Prostate gland (tissue), 2 donors: ENCODE measurements at places on chromosomes 5 and 9. TPM values are rescaled to one million over a fixed set of nuclear protein-coding genes. Genes with fewer than 3 reads are reported as not detected.

LMAN2 gene
- total RNA-seq, result 350 TPM

FGF1 gene
- total RNA-seq, result 2.0 TPM

GRCh38 chr5:123174916-123175481 is 86.0 kb downstream of the PRDM6 start:
- DNase-seq, result no peak

ANKRD31 gene
- total RNA-seq, result 0.41 TPM

DNA sequence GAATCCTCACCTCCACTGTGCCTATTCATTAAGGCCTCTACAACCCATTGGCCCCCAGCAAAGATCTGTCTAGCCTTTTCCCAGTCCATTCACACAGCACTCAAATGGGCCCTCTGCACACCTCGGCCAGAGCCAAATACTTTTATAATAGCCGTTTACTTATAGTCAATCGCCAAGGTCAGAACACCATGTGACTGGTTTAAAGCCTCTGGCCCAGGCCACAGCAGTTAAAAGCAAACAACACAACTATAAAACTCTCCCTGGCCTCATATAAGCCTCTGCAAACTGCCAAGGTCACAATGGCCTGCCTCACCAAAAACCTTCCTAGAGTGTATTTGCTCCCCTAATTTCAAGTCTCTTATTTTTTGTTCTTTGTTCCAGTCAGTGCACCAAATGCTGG is 562.6 kb downstream of the CAAP1 start:
- peak; percentile 56 for DNase-seq

DNA sequence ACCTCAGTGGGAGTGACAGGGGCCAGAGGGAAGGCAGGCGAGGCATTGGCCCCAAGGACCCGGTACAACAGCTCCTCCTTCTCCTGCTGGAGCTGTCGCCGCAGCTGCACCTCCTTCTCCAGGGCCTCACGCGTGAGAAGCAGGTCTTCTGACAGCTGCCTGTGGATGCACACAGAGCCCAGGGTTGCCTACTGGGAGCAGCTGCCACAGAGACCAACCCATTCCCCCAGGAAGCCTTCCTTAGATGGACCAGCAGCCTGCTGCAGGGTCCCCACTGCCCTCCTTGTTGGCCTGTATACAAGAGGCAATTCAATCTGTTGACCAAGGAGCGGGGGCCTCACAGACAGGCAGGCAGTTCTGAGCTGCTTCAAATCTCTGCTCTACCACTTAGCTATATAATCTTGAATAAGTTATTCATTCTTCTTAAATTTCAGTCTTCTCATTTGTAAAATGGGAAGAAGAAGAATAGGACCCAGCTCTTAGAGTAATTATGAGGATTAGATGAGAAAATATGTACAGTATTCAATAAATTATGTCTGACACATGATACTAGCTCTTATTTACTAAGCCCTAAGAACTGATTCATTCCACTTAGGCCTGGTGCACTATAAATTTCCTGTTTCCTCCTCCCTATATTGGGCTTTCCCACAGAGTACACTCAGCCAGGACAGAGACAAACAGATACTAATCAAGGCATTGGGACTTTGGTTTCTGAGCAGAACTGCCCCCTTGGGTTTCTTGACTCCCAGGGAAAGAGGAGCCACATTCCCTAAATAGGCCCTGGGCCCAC is 26.1 kb upstream of the ANXA6 start:
- DNase-seq, result no peak

DNA sequence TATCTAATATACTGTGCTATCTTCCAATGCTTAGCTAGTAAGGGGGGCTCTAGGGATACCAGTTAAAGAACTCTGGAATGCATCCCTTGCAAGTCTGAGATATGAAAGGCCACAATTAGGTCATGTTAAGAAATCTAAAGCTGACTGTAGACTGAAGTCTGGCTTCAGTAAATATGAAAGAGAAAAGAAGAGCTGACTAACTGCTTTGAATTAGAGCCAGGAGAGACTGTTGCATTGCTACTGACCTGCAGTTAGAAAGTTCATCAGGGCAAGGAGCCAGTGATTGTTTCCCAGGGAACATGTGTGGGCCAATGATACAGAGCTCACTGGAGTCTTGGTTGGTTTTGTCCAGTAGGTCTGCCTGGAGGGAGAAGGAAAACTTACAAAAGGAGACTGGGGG is 472.1 kb upstream of the TNC start:
- no peak for DNase-seq

DNA sequence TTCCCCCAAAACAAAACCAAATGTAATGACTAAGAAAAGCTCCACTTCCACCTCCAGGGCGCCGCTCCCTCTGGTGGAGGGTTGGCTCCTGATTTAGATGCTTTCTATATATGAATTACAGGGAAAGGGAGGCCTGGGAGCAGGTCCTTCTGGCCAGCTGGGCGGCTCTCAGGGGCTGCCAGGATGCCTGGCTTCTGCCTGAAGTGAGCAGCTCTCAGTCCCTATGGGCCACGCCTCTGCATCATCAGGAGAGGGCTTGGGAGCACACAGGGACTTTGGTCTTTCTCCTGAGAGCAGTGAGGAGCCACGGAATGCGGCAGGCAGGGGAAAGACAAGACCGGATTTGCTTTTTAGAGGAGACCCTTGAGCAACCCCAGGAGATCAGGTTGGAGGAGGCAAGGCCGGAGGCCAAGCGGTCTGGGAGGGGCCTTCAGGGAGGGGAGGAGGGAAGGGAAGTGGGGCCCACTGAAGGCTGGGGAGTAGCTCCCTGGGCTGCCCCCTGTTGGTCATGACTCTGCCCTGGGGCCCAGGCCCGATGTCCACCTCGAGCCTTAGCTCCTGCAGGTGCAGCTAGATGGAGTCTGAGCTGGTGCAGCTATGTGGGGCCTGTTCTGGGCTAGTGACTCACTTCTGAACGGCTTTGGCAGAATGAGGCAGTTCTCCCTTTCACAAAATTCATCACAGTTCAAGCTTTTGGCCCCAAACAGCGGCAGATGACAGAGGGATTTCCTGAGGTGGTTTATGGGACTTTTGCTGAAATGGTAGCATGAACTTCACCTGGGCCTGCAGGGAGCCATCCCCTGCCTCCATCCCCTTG is 11.3 kb upstream of the GRHPR start:
- no peak for DNase-seq

SH3RF2 gene
- 18.2 TPM for total RNA-seq

GRCh38 chr5:88143693-88144218 is 124.9 kb downstream of the TMEM161B start:
- DNase-seq, result no peak

- no peak for DNase-seq
These were observed 36.5 kb downstream of the WWC1 start for GRCh38 chr5:168327994-168328393.

CTNND2 gene
- 5.5 TPM for total RNA-seq

DNA sequence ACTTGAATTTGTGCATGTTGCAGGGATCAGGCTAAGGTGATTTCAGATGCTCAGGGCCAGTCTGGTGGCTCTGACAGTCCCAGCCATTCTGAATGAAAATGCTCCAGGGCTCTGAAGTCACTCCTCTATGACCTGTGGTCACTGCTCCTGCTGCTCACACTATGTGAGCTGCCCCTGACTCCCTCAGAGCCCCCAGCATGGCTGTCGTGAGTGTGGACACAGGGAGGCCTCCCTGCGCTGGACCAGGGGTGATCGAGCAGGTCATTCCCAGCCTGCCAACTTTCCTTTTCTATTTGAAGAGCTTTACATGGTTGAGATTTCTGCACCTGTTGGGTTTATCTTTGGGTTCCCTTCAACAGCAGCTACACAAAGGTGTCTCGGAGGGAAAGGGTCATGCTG is 74.5 kb downstream of the WNK2 start:
- no peak for DNase-seq

ENG gene
- 24.3 TPM for total RNA-seq

CYSRT1 gene
- 4.9 TPM for total RNA-seq

- no peak for DNase-seq
These were observed 77.7 kb downstream of the RGS3 start for GRCh38 chr9:113541019-113541900.

KLF4 gene
- 50.0 TPM for total RNA-seq

GRCh38 chr5:167752936-167753335 is 538.5 kb upstream of the WWC1 start:
- DNase-seq, result no peak

PCDHGA5 gene
- total RNA-seq, result 4.8 TPM

- no peak for DNase-seq
These were observed 4.5 kb downstream of the FBXW5 start for GRCh38 chr9:136939996-136940525.

DNA sequence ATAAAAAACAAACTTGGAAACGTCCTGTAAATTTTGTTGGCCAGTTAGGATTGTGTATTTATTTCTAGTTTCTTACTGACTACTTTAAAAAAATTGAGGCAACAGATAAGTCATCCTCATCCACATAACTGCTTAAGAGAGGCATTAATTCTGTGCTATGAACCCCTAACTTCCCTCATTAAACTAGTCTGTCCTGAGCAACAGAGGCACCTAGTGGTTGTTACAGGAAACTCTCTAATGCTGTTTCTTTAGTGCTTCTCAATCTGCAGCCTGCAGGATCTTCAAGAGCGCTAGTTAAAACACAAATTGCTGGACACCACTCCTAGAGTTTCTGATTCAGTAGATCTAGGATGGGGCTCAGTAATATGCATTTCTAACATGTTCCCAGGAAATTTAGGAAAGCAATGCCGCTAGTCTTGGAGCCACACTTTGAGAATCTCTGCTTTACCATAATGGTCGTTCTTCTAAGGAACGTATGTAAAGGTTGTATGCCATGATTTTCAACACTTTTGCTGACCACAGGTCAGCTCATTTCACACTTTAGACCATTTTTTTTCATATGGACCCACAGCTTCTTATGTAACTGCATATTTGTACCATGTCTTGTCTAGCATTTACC is 410.1 kb upstream of the SMARCA2 start:
- no peak for DNase-seq

DNA sequence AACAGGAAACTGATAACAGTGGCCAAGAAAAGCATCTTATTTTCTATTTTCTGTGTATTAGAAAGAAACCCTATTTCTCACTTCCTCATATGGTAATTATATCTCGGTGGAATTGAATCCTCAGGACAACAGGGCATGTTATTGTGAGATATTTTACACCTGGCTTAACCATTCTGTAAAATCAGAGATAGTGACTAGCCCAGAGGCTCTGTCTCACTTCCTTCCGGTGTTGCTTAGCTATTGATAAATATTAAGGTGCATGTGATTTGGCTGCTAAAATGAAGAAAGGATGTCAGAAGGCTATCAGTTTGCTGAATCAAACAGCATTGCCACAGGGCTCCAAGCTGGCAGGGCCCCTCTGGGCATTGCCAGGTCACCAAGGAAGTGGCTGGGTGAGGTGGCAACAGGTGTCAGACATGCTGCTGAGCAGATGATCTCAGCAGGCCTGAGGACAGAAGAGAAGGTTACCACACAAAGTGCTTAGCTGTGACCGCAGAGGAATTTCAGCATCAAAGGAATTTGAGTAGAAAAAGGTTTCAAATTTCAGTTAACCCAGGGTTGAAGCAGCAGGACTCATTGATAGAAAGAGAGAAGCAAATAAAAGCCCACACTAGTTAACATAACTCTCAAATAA is 330.7 kb downstream of the PDE4D start:
- no peak for DNase-seq

FBXW11 gene
- 54.7 TPM for total RNA-seq

GRCh38 chr5:132662925-132663770 is 5.2 kb downstream of the IL13 start:
- no peak for DNase-seq

DNA sequence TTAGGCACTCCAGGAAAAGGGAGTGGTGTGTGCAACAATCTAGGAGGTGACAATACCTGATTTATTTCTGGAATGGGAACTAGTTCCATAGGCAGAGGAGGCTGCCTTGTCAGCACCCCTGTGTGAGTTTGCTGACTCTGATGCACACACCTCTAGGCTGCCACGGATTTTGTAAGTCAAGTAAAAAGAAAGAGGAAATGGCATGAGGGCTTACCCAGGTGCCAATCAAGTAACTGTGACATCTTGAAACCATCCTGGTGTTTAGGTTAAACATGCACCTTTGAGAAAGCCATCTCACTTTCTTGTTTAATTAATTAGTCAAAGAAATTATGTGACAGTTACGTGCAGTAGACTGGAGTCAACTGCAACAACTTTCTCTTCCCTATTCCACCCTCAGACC is 32.3 kb upstream of the FAM81B start:
- DNase-seq, result no peak

HK3 gene
- 4.7 TPM for total RNA-seq

GRCh38 chr5:80059354-80059980 is 24.3 kb downstream of the THBS4 start:
- no peak for DNase-seq

DNA sequence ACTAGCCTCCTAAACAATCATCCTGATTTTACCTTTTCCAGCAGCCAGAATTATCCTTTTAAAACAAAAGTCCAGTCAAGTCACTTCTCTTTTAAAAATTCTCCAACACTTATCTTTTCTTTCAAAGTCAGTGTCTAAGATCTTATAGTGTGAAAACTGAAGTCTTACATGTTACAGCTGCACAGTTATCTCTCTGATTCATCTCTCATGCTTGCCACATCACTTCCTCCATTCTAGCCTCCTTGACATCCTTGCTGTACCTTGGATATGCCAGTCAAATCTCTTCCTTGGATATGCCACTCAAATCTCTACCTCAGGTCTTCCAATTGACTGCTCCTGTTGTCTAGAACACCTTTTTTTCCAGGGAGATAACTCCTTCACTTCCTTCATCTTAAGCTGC is 361.7 kb upstream of the FTMT start:
- no peak for DNase-seq

GRCh38 chr5:154749491-154749890 is 5.7 kb upstream of the LARP1 start:
- DNase-seq, result no peak

IL3 gene
- total RNA-seq, result not detected

GRCh38 chr5:129459777-129460671 is at the start of gene ADAMTS19:
ADAMTS19 (plus strand) TSS chr5:129460298; CDS start chr5:129460392, 94 bp downstream.
- no peak for DNase-seq

DNA sequence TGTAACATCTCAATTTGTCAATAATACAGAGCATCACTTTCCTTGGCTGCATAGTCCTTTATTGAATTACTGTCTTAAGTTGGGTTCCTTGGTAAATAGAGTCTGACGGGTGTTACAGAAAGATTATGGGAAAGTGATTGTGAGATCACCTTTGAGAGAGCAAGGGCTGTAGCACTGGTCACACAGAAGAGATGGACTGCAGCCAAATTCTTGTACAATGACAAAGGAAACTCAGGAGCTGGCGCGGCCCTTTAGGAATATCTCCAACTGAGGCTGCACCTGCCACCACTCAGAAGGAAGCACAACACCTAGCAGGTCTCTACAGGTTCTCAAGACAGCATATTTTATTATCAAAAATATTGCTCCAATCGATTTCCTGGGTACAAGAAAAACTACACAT is 350.0 kb upstream of the ISL1 start:
- DNase-seq, result no peak

DNA sequence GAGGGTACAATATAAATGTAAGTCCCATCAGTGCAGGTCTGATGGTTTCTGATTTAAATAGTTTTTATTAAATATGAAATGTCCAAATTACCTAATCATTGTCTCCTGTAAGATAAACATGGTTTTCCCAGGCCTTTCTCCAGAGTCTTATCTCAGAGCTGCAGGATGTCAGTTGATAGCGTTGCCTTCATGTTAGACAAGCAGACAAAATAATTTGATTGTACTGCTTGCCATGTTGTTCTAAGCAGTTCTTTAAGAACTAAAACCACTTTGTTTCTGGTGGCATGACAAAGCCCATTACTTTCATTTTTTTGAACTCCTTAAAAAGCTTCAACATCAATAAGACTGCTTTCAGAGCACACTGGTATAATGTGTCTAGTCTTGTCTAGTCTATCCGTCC is 1073.5 kb downstream of the MAT2B start:
- DNase-seq, result no peak

- no peak for DNase-seq
These were observed 827 bp upstream of the CSNK1A1 start for GRCh38 chr5:149552038-149552494.

PAEP gene
- 3.0 TPM for total RNA-seq

ST8SIA4 gene
- total RNA-seq, result 0.80 TPM

DNM1 gene
- total RNA-seq, result 2.0 TPM
